ENCODE measurements at places on chromosomes 1 and 21. TPM values are rescaled to one million over a fixed set of nuclear protein-coding genes. Genes with fewer than 3 reads are reported as not detected.

GSTM2 gene
- total RNA-seq: 34.4 TPM

RAD54L gene
- 1.9 TPM for total RNA-seq

CYP4Z1 gene
- 0.63 TPM for total RNA-seq

GJC2 gene
- 1.3 TPM for total RNA-seq

SPRR2A gene
- total RNA-seq: not detected

SDF4 gene
- 34.4 TPM for total RNA-seq

ATP5IF1 gene
- 52.6 TPM for total RNA-seq

CORT gene
- total RNA-seq: 3.8 TPM

SERTAD4 gene
- total RNA-seq: 5.6 TPM

CELA3B gene
- total RNA-seq: not detected

CYP4A11 gene
- total RNA-seq: 0.31 TPM

BNIPL gene
- total RNA-seq: 0.31 TPM

LCE1E gene
- not detected for total RNA-seq

AK5 gene
- 31.0 TPM for total RNA-seq

MXRA8 gene
- total RNA-seq: 9.1 TPM

S100B gene
- 9.4 TPM for total RNA-seq

NBPF9 gene
- total RNA-seq: 30.4 TPM

SYCP1 gene
- not detected for total RNA-seq

C1orf94 gene
- 1.3 TPM for total RNA-seq

PDPN gene
- 7.8 TPM for total RNA-seq

B3GALT5 gene
- total RNA-seq: 1.3 TPM

CYYR1 gene
- 1.9 TPM for total RNA-seq

PRXL2B gene
- 17.2 TPM for total RNA-seq

CD84 gene
- 1.6 TPM for total RNA-seq

C1orf21 gene
- 46.6 TPM for total RNA-seq

SPRR5 gene
- total RNA-seq: not detected

THEM5 gene
- total RNA-seq: not detected

RPS27 gene
- total RNA-seq: 1,626 TPM

FCRLB gene
- 1.9 TPM for total RNA-seq

ATP6V1G3 gene
- total RNA-seq: not detected

TARS2 gene
- 31.3 TPM for total RNA-seq

GBP6 gene
- 0.31 TPM for total RNA-seq

RAB3B gene
- total RNA-seq: 9.4 TPM

IFNAR1 gene
- total RNA-seq: 44.8 TPM

Data from parietal lobe (tissue), 2 donors.